Urinary bladder (tissue), 4 donors: ENCODE measurements at places on chromosomes 2 and 18. TPM values are rescaled to one million over a fixed set of nuclear protein-coding genes. Genes with fewer than 3 reads are reported as not detected.

CNTNAP5 gene
- 0.01 TPM for polyA plus RNA-seq

SCN9A gene
- 0.67 TPM for polyA plus RNA-seq

AQP12A gene
- polyA plus RNA-seq = not detected

ASPRV1 gene
- polyA plus RNA-seq = 1.9 TPM

GRHL1 gene
- polyA plus RNA-seq = 2.8 TPM

CHST9 gene
- 0.38 TPM for polyA plus RNA-seq

RNF125 gene
- 3.4 TPM for polyA plus RNA-seq

MROH2A gene
- 7.3 TPM for polyA plus RNA-seq

GAL3ST2 gene
- not detected for polyA plus RNA-seq

IL1RL2 gene
- polyA plus RNA-seq = 0.33 TPM

EFHD1 gene
- polyA plus RNA-seq = 22.1 TPM

WDR33 gene
- 15.7 TPM for polyA plus RNA-seq
